Aorta (tissue), 5 donors: ENCODE measurements at places on chromosomes 7 and 10.

- no peak for DNase-seq
Observed at GRCh38 chr10:123377883-123378282, 223.7 kb downstream of the BUB3 start.

DNA sequence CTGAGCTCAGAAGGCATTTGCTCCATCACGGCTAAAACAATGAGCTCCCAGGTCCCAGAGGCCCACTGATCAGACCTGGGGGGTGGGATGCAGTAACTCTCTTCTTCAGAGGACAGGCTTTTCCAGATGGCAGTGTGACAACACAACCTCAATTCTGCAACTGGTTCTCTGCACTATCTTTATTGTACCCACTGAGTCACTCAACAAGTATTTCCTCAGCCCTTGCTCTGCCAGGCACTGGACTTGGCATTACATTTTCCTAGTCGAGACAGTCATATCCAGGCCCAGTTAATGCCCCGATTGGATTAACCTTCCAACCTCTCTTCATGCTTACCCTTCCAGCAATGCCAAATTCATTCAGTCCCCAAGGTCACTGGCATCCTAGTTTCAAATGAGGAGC lies 72.6 kb downstream of the JAZF1 start:
- no peak for DNase-seq

- DNase-seq, result no peak
Observed at GRCh38 chr10:70500368-70500767, 21.8 kb downstream of the PALD1 start.

GRCh38 chr7:42107484-42108240 lies 129.3 kb downstream of the GLI3 start:
- no peak for DNase-seq

DNA sequence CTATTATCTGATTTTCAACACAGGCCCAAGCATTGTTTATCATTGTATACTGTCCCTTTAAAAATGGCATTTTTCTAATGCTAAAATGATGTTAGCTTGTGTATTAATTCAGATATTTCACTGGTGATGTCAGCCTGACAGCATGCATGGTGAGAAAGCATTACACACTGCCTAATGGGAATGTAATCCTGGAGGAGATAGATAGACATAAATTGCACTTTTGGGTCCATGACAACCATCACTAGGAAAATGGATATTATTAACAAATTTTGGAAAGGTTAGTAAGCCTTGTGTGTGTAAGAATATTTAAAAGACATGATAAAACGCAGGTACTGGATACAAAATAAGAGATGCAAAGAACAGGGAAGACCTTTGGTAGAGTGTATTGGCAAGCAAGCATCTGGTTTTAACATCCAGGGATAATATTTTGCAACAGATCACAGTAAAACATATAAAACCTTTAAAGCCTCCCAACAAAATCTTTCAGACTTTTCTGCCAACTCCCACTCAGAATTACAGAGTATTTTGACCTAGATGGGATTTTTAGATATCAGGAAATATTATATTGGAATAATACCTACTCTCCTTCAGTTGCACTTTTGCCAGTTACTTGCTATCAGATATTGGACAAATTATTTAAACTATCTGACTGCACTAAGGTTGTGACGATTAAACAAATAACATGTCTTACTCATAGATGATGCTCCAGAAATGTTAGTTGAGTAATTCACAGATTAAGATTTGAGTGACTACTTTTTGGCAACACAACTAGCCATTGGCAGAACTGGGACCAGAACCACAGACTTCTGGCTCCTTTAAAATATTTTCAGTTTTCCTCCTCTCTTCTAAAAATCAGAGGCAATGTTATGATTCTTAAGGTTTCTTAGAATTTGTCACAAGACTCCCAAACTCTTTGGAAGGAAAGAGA lies 291.6 kb upstream of the SEMA3C start:
- no peak for DNase-seq
